ENCODE measurements at places on chromosomes 3 and 15.

GRCh38 chr3:184386047-184386806 lies 6.4 kb downstream of the CHRD start:
- DNase-seq = no peak

GRCh38 chr3:54876694-54877093 lies 51.2 kb downstream of the LRTM1 start:
- DNase-seq = no peak

DNA sequence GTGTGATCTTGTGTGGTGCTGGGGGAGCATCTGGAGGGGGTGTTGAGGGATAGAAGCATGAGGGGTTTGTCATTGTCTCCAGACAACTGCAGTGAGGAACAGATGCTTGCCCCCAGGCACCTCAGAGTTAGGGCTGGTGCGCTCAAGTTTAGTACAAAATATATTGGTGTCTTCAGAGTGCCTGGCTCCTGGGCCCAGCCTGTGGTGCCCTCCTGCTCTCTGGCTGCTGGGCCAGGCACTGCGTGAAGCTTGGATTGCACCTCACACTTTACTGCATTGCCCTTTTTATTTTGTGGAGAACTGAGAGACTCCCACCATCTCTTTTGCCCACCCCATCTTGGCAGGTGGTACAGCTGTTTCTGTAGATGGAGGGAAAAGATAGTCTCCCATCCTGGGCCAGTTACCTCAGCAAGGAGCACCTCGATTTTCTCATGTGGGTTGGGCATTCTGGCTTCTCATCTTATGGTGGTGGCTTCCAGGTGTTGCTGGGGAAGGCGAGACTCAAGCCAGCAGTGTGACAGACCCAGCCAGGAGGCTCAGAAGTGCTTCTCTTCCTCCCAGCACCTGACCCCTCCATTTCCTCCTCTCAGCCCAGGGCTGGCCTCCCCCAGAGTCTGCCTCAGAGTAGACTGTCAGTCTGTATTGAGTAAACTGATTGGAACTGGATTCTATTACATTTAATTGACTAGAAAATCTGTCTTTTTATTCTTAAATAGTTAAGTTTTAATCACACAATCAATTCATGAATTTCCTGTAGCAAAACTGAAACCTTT lies 140.5 kb downstream of the DNAJB8 start:
- DNase-seq = no peak

GRCh38 chr15:70004826-70005225 lies 92.9 kb downstream of the TLE3 start:
- no peak for DNase-seq

GRCh38 chr3:159144472-159144871 lies 342.6 kb downstream of the MFSD1 start:
- DNase-seq = no peak

DNA sequence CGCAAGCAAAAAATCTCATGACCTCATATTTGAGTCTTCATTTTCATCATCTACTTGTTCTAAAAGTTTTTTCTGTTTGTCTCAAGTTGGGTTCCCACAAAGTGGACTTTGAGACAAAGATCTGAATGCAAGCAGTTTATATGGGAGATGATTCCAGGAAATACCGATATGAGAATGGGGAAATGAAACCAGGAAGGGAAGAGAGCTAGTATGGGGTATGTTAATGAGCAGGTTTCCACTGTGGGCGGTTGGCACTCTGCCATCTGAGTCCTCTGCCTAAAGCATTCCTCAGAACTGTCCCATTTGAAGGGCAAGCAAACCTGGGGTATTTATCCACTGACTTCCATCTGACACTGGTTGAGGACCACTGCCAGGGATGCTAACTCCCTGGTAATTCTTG lies 8.8 kb downstream of the ADPRH start:
- DNase-seq = no peak

- no peak for DNase-seq
These were observed 170.4 kb downstream of the KLHL25 start for GRCh38 chr15:85624291-85624801.

DNA sequence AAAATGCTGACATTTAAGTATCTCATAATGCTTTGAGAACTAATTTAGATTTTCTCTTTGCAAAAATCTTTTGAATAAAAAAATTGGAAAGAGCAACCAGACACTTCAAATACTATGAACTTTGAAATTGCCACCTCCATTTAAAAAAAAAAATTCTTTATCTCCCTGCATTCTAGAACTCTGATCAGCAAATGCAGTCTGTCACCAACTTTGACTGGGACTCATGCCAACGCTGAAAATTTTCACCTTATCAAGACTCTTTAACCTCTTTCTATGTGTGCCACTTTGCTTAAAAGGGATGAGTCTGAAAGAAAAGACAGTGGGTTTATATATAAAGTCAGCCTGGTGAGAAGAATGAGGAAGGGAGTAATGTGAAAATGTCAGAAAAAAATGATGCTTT lies 191.2 kb upstream of the ARPP21 start:
- DNase-seq = no peak

GRCh38 chr15:88695691-88696251 lies 57.0 kb downstream of the ISG20 start:
- no peak for DNase-seq

GRCh38 chr15:74324714-74325113 lies 42.7 kb downstream of the CYP11A1 start:
- no peak for DNase-seq

GRCh38 chr3:69428657-69429255 lies 42.9 kb upstream of the FRMD4B start:
- no peak for DNase-seq
